ENCODE measurements at places on chromosomes 12 and 14.

GRCh38 chr12:48197549-48197970, 5.5 kb downstream of the OR10AD1 start:
- no peak for DNase-seq

GRCh38 chr12:46360908-46361666, 11.5 kb downstream of the SLC38A2 start:
- no peak for DNase-seq

- no peak for DNase-seq
These were observed 28.1 kb upstream of the PPM1A start for GRCh38 chr14:60220917-60221316.

DNA sequence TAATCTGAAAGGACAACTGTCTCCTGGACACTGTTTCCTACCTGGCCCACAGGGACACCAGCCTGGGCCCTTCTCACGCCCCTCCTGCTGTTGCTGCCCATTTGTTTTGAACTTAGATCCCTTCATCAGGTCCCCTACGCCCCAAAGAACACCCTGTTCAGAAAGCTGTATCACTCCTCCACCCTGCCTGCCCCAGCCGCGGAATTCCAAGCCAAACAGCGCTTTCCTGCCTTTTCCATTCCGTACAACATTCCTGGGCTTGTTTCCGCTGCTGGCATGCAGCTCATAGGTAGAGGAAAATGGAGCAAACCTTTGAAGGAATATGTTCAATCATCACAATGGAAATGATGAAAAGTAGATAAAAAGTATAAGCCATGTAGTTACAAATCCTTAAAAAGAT, 12.8 kb upstream of the GSG1 start:
- DNase-seq = no peak

GRCh38 chr14:100348784-100349685, 25.9 kb downstream of the SLC25A47 start:
- no peak for DNase-seq

- no peak for DNase-seq
These were observed 136.7 kb upstream of the SLC35F4 start for GRCh38 chr14:58002618-58003017.

Measured in T-helper 1 cell (primary cell).